Thymus (tissue), 14 donors: ENCODE measurements at places on chromosomes 7 and 10.

DNA sequence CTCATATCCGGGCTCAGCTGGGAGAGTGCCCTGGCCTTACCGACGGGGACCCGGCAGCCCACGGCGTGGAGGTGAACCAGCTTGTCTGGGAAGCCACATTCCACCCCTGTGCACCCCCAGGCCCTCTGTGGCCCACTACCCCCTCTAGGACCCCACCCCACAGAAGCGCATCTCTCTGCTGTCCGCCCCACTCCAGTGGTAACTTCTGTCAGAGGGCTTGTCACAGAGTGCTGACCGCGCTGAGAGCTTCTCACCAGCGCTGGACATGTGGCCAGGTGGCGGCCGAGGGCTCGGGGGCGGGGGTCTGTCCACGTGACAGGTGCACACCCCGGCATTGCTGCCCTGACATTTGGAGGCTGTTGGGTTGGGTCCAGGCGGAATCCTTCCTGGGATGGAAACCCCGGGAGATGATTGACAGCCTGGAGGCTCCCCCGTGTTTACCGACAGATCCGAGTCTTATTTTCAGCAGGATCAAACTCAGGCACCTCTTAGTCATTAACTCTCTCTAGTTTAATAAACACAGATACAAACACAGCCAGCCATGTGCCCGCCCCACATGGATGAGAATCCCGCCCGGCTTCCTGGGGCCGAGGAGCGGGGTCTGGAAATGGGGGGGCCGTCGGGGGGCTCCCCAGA, 5.1 kb downstream of the ELFN1 start:
- DNase-seq, result no peak

GRCh38 chr10:7428673-7429350, 18.0 kb upstream of the SFMBT2 start:
- DNase-seq, result no peak

GRCh38 chr7:78924581-78924980, 528.9 kb downstream of the MAGI2 start:
- DNase-seq, result no peak

DNA sequence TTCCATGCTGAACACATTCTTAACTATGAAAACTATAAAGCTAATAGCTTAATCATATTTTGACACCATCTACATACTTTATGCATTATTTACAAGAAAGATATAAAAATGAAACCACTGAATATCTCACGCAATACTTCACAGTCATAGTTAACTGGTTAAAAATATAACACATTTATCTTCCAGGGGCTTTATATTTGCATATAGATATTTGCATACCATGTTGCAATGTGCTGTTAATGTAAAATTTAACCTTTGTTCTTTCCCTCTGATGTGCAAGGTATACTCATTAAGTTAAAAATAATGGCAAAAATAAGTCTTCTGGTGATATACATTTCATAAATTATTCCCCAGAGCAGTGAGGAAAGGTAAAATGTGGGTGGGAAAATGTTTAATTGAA, 76.9 kb upstream of the MGMT start:
- no peak for DNase-seq

- no peak for DNase-seq
These were observed 141.1 kb downstream of the DYNC2I1 start for GRCh38 chr7:158997471-158997870.

DNA sequence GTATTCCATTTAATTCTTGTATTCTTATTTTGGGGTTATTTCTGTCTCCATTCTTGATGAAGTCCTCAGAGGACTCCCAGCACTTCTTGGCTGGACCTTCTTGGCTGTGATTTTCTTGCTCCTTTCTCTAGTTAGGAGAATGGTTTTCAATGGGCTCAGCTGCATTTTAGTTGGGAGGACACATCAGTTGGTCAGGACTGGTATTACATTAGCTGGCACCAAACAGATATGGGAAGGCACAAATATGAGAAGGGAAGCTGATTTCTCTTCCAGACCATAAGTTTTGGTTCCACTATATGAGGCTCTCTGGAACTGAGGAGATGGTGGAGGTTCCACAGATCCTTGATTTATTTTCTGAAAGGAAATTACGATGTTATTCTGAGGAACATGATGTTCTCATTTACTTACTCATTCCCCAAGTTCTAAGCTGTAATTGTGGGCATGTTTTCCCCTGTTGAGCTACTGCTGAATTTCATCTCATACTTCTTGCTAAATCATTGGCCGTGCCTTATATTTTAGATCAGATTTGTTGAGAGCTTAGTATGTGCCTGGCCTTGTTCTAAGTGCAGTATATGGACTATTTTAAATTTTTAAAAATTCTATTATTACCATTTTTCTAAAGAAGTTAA, 261.0 kb downstream of the THSD7A start:
- DNase-seq, result no peak

DNA sequence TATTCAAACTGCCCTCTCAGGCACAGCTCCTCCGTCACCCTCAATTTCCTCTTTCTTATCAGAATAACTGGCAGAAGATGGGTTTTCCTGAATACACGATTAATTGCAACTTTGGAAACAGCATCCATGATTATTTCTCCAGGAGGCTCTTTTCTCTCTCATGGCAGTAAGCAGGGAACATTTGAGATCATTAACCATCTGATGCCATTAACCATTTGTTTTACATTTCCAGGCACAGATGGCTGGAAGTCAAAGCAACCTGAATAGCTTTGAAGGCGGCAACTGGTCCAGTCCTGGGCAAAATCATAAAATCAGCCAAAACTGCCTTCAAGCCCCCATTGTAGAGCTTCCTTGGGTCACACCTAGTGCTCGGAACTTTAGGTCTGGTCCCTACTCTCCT, 289.5 kb upstream of the AOAH start:
- DNase-seq, result no peak

- DNase-seq, result no peak
These were observed 10.8 kb upstream of the ELN start for GRCh38 chr7:74017125-74017524.

DNA sequence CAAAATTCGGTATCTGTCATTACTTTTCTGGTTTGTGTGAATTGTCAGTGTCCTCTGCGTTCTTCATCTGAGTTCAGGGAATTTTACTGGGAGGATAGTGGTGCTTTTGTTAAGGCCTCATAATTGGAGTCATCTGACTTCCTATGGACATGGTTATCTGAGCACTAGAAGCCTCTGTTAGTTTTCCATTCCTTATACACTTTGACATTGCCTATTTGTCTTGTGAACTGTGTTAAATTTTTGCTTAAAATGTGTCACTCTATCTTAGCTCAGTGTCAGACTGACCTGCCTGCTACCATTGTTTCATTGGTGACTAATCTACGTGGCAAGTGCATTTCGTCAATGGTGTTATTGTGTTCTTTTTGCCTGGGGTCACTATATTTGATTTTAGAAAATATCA, 253.3 kb downstream of the SEMA3A start:
- DNase-seq, result no peak

DNA sequence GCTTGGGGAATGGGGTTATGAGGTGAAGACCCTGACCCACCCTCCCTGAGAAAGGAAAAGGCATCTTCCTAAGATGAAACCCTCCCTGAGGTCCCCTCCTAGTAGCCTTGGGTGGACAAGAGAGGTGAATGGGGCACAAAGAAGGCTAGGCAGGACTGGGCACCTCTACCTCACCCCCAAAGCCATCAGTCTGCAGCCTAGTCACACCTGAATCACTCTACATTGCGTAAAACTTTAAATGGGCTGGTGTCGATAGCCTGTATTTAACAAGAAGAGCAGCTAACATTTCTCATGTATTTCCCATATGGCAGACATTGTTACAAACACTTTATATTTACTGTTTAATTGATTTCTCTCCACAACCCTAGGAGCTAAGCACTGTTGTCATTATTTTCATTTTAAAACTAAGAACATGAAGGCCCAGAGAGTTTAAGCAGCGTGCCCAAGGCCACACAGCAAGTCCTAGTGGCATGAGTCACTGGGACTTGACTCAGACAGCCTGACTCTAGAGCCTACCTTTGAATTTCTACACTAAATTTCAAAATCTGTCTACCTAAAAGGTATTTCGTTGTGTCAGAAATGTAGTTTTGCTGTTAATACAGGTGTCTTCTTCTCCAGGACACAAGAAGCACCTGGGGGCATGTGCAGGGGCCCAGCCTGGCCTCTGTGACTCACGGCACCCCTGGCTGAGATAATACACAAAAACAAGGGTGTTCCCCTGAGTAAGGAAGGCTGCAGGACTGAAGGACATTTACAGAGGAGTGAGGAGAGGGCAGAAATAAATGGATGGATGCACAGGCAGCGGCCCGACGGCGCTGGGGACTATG, 3.4 kb downstream of the AOC1 start:
- DNase-seq, result no peak

GRCh38 chr7:121126801-121127534, 138.5 kb downstream of the CPED1 start:
- DNase-seq, result no peak

DNA sequence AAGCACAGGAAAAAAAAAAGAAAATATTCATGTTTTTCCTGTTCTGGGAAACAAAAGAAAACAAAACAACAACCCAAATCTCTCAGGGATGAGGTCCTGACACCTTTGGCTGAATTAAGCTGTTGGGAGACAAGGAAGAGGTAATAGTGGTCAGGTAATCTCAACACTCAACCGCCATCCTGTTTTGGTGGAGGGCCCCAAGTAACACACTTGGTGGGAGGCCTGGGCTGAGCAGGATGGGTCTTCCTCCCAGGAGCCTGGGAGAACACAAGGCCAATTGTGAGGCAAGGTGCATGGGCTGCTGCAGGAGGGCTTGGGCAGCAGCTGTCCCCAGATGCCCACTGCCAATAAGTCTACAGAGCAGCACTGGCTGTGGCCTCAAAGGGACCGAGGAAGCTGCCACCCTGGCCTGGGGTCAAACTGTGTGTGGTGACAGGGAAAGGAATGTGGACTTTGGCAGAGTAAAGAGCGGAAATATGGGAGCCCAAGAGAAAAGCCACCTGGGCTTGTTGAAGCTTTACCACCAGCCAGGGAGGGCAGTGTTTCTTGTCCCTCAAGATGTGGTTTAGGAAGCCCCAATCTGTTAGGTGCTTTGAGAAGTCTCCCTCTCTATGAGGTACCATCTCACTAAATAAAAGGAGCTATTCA, 93.5 kb upstream of the SLC25A13 start:
- DNase-seq, result no peak

DNA sequence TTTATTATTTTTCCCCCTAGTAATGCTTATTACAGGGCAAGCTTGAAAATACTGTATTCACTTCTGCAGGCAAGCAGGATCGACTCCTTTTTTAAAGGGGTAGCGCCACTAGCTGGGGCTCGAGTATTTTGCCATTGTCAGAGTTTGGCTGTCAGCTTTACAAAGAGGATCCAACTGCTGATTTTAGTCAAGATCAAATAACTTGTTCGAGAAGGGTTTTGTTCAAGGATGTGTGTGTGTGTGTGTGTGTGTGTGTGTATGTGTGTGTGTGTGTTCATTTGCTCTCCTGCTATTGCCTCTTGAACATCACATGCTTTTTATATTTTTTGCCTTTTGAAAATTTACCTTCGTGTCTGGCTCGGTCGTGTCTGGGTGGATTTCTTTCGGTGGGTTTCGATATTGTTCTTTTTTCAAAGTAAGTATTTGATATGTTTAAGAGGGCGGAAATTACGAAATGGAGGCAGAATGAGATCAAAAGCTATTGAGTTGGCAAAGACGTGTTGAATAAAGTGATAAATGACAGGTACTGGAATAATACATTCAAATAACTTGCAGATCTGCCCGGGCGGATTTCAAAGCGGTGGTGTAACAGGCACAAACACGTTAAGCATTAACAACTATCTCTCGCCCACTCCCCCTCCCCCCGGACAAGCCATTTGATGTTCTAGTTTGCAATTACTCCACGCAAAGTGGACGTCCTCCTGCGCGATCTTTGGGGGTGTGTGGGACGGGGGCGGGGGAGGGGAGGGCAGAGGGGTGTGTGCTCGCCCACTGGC, 1.1 kb downstream of the ARID5B start:
- peak; percentile 79 for DNase-seq

DNA sequence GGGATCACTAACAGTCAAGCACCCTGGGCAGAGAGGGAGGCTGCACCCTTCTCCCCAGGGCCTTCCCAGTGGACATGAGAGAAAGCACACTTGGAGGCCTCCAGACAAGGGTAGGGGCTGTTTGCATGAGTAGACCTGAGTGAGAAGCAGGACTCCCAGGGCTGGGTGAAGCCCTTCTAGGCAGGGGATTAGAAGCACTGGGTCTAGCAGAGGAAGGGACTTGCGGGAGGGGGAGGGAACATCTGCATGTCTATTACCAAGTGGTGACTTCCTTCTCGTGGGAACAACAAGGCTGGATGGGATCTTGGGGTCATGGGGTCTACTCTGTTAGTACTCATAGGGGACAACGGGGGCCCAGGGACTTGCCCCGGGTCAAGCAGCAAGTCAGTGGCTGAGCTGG, 67.8 kb downstream of the EMX2 start:
- DNase-seq, result no peak

GRCh38 chr10:119466655-119467054, 75.9 kb downstream of the RGS10 start:
- DNase-seq, result no peak

GRCh38 chr7:128745706-128746105, 6.5 kb downstream of the CALU start:
- no peak for DNase-seq

DNA sequence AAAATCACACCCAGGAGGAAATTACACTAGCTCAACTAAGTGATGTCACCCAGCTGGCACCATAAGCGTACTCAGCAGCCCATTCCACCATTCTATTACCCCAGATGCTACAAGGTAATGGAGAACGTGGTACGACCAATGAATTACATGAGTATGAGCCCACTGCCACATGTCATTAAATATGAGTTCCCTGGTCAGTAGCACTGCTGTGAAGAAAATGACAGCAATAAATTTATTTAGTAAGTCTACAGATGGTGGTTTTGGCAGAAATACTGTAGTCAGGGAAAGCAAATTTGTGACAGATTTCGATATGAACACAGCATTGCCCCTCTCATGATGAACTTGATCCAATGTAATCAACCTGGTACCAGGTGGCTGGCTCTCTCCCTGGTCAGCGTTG, 154.2 kb downstream of the VWC2 start:
- DNase-seq, result no peak

GRCh38 chr7:12623885-12624498, 53.5 kb downstream of the SCIN start:
- no peak for DNase-seq

GRCh38 chr7:4828720-4829383, 33.0 kb downstream of the PAPOLB start:
- DNase-seq, result no peak

GRCh38 chr7:90210475-90210874, 1.1 kb upstream of the STEAP2 start:
- no peak for DNase-seq

- no peak for DNase-seq
These were observed 55.2 kb downstream of the ZEB1 start for GRCh38 chr10:31374146-31374696.
